Activated effector memory CD4-positive, alpha-beta T cell treated with Interleukin-2 at 50 U/mL for 16 hours (primary cell): ENCODE measurements at places on chromosomes 3 and 15.

DNA sequence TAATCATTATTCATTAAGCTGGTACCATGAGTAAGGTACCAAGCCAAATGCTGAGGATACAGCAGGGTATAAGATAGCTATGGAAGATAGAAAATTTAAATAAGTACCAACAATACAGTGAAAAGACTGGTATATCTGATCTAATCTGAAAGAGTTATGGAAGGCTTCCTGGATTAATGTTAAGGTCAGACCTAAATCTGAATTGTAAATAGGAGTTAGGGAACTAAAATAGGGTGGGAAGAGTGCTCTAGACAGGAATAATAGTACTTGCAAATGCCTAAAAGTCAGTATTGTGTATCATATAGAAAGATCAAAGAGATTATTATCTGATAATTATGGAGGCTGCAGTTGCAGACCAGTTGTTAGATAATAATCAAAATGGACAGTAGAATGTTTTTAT lies 2.6 kb upstream of the ACKR4 start:
- no peak for DNase-seq

DNA sequence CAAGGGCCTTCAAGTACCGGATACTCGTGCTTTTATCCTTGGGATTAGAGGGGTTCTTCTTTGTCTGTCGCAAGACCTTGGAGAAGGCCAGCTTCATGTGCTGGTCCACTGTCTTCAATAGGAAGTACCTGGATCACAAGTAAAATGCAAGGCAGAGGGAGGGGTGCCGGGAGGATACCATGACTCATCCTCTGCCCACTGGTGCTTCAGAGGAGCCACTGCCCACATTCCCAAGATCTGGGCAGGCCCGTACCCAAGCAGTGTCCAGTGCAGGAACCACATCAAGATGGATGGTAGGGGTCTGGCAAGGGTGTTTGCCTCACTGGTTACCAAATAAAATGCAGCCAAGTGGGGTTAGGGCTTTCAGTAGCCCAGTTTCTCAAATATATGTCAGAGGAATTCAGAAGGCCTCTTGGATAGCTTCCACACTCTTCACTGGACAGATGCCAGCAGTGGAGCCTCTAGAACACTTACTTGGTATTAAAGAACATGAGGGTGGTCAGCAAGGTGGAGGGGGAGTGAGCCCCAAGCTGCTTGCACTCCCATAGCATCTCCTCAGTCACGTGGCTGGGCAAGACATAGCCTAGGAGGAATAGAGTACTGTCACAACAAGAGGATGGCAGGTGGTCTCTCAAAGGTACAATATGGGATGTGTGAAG lies 3.6 kb upstream of the IMPDH2 start:
- DNase-seq = no peak

- no peak for DNase-seq
These were observed 706.2 kb upstream of the CBLB start for GRCh38 chr3:106575029-106575428.

GRCh38 chr3:51295625-51296024 lies 89.5 kb upstream of the MANF start:
- DNase-seq = no peak

- DNase-seq = no peak
These were observed 14.2 kb downstream of the DZIP3 start for GRCh38 chr3:108603691-108604090.

GRCh38 chr3:189962466-189962865 lies 158.2 kb downstream of the P3H2 start:
- DNase-seq = no peak

DNA sequence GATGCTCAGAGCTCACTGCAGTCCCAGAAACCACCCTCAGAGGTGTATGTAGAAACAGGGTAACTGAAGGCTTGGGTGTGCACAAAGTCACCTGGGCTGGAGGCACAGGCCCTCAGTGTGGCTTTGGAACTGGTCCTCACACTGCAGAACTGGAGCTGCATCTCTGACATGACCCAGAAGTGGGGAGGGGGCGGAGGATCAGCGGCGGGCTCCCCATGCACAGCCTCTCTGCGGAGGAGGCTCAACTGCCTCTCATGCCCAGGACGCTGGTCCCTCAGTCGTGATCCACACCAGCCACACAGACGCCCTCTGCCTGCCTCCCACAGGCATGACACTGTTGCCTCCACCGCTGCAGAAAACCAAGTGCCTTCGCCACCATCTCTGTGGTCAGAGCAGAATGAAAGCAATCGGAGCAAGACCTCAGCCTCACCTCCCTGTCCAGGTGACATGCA lies 73.7 kb downstream of the TM2D3 start:
- no peak for DNase-seq

GRCh38 chr3:172461530-172462138 lies 13.4 kb upstream of the GHSR start:
- no peak for DNase-seq

DNA sequence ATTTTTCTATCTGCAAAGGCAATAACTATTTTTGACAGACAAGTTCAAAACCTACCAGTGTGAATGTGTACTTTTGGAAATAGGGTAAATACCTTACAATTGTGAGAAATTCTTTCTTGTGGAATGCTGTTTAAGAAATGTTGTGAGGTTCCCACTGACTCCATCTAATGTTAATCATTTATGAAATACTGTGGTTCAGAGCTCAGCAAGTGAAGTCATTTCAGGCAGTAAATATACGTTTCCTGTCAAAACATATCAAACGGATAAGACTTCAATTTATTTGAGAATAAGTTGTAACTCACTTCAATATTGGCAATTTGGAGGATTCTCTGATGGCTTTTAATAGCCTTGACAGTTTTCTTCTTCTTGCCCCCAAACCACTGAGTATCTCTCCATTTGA lies 16.4 kb downstream of the TAFA4 start:
- no peak for DNase-seq

- DNase-seq = no peak
These were observed 102.1 kb downstream of the ATP8B4 start for GRCh38 chr15:50016951-50017350.
